Left renal cortex interstitium (tissue), 4 donors: ENCODE measurements at places on chromosomes 2 and 18. TPM values are rescaled to one million over a fixed set of nuclear protein-coding genes. Genes with fewer than 3 reads are reported as not detected.

GRCh38 chr18:79429785-79430281 lies 34.1 kb downstream of the NFATC1 start:
- no peak for DNase-seq

- DNase-seq: no peak
Measured at GRCh38 chr2:234450431-234451124, 46.3 kb downstream of the ARL4C start.

- DNase-seq: no peak
Measured at GRCh38 chr2:232375164-232375563, 3.4 kb upstream of the ALPP start.

UGT1A4 gene
- polyA plus RNA-seq: not detected

GRCh38 chr2:20167356-20167755 lies 57.6 kb downstream of the SDC1 start:
- DNase-seq: no peak

GRCh38 chr2:174844295-174844708 lies 80.0 kb upstream of the CHRNA1 start:
- DNase-seq: no peak

- no peak for DNase-seq
Measured at GRCh38 chr2:32937602-32938448, 8.9 kb upstream of the LTBP1 start.

DNA sequence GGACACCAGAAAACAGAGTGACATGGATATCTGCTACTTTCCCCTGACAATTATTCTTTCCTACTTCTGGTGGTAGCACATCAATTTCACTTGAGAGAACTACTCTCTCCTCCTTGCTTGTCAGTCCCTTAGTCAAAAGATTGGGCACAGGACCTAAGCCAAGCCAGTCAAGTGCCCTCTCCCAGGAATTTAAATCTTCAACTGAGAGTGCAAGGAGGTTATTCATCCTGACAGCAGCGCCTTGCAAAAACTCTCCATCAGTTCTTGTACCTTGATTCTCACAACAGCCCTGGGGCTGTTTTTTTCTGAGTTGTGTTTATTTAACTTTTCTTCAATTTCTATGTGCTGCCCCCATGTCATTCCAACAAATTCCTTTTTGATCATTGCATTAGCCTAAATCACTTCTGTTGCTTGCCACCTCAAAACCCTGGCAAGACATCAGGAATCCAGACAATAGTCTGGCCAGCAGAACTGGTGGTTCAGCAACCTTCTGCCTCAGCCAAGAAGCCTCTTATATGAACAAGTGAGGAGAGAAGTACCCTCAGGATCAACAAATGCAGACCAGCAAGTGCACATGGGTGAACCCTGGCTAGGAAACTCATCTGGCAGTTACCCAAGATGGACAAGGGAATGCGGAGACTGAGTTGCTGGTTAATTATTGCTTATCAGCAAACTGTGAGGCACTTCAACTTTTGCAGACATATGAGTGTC lies 19.4 kb downstream of the COL4A3 start:
- no peak for DNase-seq

KRTCAP3 gene
- polyA plus RNA-seq: 7.6 TPM

DNA sequence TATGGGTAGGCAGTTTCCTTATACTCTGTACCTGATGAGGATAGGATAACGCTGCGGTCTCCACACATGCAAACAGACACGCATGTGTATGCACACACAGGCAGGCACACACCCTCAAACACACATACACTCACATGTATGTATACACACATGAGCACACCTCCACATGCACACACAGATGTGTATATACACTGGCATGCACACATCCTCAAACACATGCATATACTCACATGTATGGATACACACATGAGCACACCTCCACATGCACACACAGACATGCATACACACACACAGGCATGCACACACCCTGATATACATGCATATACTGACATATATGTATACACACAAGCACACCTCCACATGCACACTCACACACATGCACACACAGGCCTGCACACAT lies 267.8 kb upstream of the HDAC4 start:
- no peak for DNase-seq

- DNase-seq: no peak
Measured at GRCh38 chr18:7950380-7951136, 383.4 kb downstream of the PTPRM start.

GRCh38 chr2:146850746-146851145 lies 994.1 kb upstream of the ACVR2A start:
- no peak for DNase-seq

DNA sequence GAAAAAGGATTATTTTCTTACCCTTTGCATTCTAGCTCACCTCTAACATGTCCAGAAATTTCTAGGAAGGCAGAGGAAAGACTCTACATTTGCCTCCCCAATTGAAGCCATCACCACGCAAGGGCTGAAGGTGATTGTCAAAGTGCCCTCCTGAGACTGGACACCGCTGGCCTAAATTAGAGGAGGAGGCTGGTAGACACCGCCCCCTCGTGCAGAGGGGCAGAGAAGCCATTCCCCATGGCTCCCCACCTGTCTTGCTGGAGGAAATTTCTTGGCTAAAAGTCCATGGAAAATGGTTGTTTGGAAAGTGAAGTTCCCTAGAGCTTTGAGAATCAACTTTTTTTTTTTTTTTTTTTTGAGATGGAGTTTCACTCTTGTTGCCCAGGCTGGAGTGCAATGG lies 31.3 kb upstream of the CREB1 start:
- no peak for DNase-seq

- no peak for DNase-seq
Measured at GRCh38 chr2:199383021-199383420, 74.7 kb downstream of the SATB2 start.

CHRNG gene
- 1.4 TPM for polyA plus RNA-seq

DNA sequence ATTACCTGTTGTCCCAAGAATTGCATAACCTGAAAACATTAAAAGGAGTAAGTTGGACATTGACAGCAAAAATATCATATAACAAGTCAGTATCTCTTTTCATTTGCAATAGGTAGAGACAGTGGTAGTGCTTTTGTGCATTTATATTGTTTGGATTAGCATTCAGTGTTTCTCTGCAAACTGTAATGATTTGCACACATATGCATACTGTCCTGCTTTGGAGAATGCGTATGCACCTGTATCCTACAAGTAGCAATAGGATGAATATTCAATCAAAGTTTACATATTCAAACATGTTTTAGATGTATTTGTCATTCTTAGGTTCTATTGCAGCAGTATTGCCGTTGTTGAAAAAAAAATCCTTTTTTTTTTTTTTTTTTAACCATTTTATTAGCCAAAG lies 201.9 kb downstream of the ZNF407 start:
- no peak for DNase-seq

GRCh38 chr2:72109291-72109690 lies 38.4 kb downstream of the CYP26B1 start:
- DNase-seq: no peak

GRCh38 chr2:183000846-183001245 lies 37.4 kb downstream of the NCKAP1 start:
- no peak for DNase-seq

DNA sequence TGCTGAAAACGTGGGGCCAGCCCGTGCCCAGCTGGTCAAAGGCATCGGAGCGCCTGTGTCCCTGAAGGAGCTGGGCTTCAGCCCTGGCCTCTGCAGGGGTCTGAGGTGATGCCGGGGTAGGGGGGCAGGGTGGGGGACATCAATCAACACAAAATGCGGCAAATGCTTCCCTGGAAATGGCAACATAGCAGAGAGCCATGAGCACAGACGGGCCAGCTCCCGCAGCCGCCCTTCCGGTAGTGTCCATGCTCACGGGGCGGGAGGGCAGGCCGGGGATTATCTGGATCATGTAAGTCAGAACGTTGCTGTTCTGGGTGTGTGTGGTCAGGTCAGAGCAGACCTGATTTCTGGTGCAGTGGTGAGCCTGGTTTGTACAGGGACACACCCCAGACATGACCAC lies 56.5 kb upstream of the TWIST2 start:
- no peak for DNase-seq

APCDD1 gene
- 85.1 TPM for polyA plus RNA-seq

SERPINB12 gene
- polyA plus RNA-seq: not detected

- no peak for DNase-seq
Measured at GRCh38 chr2:197205585-197206215, 104.9 kb downstream of the ANKRD44 start.

GRCh38 chr18:12659904-12660605 lies 2.1 kb upstream of the SPIRE1 start:
- DNase-seq: peak; percentile 67

ACVR1C gene
- 0.11 TPM for polyA plus RNA-seq

- no peak for DNase-seq
Measured at GRCh38 chr2:196468394-196468793, 171.1 kb upstream of the CCDC150 start.

DNA sequence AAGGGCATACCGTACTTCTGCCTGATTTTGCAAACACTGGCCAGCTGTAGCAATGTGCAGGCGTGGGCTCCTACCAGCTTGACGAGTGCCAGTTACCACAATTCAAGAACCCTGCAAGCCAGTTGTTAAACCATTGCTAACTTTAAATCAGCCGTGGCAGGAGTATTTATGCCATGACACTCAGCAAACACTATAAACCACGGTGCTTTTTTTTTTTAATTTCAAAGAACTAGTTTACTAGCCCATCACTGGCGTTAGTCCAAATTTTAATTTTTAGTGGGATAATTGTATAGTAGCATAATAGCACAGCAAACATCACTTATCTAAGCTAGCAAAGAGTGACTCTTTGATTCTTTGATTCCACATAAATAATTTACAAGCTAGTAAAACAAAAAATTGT lies 111.1 kb downstream of the COL4A4 start:
- no peak for DNase-seq

KDM3A gene
- polyA plus RNA-seq: 68.8 TPM

DNA sequence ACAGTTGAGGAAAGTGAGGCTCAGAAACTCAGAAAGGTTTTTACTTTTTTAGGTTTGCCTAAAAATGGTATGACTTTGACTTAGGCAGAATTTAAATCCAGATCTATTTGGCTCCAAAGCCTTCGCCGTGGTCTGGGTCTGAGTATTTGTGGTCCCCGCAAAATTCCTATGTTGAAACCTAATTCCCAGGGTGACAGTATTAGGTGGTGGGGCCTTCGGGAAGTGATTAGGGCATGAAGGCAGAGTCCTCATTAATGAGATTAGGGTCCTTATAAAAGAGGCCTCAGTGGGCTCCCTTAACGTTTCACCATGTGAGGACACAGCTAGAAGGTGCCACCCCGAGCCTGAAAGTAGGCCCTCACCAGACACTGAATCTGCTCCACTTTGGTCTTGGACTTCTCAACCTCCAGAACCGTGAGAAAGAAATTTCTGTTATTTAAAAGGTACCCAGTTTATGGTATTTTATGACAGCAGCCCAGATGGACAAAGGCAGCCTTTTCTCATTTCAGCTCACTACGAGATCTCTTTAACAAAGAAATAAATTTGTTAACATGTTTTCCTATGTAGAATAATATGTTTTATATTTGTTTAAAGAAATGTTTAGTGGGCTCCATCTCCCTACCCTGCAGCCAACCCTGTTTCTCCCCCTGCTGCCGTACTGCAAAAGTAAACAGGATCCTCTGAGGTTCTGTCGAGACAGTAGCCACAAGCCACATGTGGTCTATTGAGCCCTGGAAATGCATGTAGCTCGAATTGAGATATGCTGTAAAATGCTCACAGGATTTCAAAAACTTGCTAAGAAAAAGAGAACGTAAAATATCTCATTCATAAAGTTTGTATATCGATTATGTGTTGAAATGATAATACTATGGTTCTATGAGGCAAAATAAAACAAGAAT lies 80.6 kb downstream of the MOGAT1 start:
- DNase-seq: no peak

GRCh38 chr2:16661936-16662839 lies 3.4 kb downstream of the CYRIA start:
- no peak for DNase-seq

- no peak for DNase-seq
Measured at GRCh38 chr2:65019675-65020195, 30.5 kb downstream of the SLC1A4 start.

DNA sequence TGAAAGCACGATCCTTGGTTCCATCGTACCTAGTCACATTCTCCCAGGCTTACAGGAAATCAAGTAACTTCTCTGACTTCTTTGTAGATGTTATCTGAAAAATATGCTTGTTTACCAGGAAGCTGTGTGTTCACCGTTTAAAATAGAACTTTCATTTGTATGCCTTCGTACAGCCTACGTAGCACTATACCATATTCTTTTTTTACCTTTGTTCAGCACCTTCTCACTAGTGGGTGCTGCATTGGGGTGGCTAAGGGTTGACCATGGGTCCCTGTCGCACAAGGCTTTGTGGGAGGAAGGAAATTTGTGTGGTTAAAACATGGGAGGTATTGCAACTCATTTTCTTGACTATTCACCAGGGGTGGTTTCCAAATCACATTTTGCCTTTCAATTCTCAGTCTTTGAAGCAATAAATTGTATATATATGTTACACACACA lies 16.6 kb downstream of the MALT1 start:
- DNase-seq: no peak

- DNase-seq: no peak
Measured at GRCh38 chr18:49071778-49072177, 121.0 kb upstream of the SMAD7 start.

DPP10 gene
- polyA plus RNA-seq: 14.9 TPM

ST8SIA5 gene
- polyA plus RNA-seq: 0.31 TPM

GRCh38 chr2:226352941-226353560 lies 446.6 kb downstream of the IRS1 start:
- no peak for DNase-seq

TUBA3E gene
- polyA plus RNA-seq: not detected

GRCh38 chr2:158395166-158395565 lies 61.4 kb downstream of the CCDC148 start:
- DNase-seq: no peak

ALKAL2 gene
- 5.8 TPM for polyA plus RNA-seq

- DNase-seq: no peak
Measured at GRCh38 chr2:104871972-104872865, 18.3 kb downstream of the POU3F3 start.

- no peak for DNase-seq
Measured at GRCh38 chr18:43588838-43589237, 311.5 kb upstream of the SYT4 start.

GRCh38 chr2:237616734-237617586 lies 10.4 kb upstream of the LRRFIP1 start:
- DNase-seq: no peak

LIPG gene
- 57.4 TPM for polyA plus RNA-seq

DNA sequence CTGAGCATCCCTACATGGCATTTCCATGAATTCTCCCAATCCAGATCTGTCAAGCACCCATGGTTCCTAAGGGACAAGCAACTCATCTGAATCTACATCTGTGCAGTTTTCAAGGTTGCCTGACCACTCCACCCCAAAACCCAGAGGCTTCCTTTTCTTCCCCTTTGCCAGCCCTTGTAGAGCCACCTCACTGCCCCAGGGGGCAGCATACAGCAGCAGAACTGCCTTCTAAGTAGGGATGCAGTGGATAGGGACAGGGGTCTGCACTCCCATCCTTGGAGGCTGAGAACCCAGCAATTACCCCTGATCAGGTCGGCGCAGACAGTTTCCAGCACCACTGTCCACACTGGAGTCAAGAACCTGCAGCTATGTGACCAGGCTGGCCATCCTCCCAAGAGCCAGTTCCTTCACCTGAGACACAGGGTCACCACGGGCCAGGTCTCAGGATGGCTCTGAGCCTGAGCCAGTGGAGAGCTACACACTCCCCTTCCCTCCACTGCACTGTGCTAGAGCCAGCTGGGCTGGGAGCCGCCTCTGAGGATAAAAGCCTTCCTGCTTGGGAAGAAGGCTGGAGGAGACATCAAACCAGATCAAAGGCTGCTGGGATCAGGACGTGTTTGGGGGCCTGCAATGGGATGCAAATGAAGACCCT lies 283.1 kb downstream of the CELF4 start:
- no peak for DNase-seq

GRCh38 chr2:224038830-224039079 lies 331 bp downstream of the SERPINE2 start:
- no peak for DNase-seq
